Activated naive CD4-positive, alpha-beta T cell (primary cell): ENCODE measurements at places on chromosomes 1 and 21.

DNA sequence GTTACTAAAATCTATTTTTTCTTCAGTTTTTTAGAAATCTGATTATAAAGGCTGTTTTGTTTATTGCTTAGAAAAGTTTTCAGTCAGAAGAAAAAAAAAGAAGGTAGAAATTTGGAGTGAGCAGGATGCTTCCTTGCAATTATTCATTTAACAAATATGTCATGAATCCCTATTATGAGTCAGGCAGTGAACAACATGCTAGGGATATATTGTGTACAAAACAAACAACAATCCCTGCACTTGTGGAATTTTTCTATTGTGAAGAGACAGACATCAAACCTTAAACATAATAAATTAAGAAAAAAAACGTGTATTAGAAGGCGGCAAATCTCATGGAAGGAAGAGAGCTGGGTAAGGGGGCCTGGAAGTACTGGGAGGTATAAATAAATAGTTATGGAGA lies 664.1 kb upstream of the CAMK1G start:
- no peak for DNase-seq

DNA sequence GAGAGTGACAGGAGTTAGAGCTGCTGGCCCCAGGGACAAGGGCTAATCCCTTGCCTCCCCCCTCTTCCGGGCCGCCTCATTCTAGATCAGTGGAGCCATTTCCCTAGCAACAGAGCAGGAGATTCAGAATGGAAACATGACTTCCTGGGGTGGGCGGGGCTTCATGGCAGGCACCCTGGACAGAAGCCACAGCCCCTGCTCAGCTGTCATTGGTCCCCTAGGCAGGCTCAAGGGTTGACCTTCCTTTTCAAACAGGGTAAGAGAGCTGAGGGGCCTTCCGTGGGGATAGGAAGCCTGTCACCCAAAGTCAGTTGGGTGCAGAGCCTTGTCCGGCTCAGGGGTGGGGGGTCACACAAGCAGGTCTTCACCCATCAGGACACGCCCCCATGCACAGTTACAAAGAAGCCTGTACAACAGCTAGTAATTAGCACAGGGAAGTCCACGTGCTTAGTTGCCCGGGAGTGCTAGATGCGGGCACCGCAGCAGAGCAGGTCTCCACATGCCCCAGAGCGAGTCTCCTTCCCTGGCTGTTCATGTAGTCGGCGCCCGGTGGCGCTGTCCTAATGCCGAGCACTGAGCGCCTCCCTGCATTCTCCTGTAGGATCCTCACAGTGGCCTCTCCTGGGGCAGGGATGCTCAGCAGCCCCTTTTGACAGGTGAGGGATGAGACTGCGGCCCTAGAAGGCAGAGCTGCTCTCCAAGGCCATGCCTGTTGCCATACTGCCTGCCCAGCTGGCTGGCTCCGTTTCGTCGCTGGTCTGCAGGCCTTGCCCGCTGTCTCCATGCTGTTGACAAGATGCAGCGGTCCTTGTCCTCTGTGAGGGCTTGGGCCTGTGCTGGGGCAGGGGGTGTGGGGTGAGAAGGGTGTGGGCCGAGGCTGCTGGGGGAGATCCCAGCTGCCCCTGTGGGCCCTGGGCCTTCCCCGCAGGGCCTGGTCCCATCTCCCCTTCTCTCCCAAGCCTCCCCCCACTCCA lies 5.1 kb downstream of the TMEM201 start:
- no peak for DNase-seq

DNA sequence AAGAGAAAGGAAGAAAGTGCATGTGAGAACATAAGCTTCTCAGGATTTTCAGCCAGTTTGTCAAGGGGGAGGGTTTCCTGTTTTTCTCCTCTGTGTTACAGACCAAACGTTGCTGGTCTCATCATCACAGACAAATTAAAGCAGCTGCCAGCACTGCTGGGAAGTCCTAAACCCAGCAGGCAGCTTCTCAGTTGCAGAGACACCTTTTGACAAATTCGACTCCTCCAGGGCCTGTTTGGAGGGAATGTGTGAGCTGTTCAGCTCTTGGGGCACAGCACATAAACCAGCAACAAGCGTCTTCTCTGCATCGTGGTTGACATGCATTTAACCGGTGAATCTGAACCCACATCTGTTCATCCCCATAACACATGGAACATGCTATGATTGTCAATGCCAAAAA lies 454.6 kb upstream of the RUNX1 start:
- no peak for DNase-seq

GRCh38 chr1:94989911-94990473 lies 63.1 kb upstream of the CNN3 start:
- DNase-seq: no peak

GRCh38 chr1:213055767-213056166 lies 4.7 kb downstream of the RPS6KC1 start:
- DNase-seq: no peak

GRCh38 chr1:83815330-83815729 lies 183.6 kb downstream of the TTLL7 start:
- no peak for DNase-seq

- no peak for DNase-seq
These were observed 15.9 kb downstream of the DAB1 start for GRCh38 chr1:57407928-57408327.

DNA sequence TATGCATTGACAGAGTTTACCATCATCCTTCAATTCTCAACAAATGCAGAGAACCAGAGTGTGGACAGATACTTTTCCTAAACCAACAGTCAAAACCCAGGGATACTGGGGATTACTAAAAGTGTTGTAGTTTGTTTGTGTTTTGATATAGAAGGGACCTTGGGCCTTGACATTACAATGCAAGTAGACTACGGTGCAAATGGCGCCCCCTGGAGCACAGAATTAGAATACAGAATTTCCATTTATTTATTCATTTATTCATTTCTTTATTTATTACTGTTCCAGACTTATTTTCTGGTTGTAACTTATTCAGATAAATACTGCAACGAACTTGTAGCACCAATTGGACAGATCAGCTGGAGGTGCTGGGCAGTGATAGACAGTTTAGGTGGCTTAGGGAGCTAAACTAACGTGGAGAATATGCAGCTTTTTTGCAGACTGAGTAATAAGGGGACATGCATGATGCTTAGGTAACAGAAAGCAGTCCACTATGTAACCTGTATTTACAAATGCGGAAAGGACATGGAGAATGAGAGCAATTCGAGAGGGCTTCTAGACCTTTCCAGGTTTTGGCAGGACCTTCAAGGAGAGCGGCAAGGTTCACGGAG lies 42.6 kb downstream of the KIRREL1 start:
- no peak for DNase-seq

GRCh38 chr1:204456826-204457442 lies 37.7 kb downstream of the PIK3C2B start:
- DNase-seq: no peak

DNA sequence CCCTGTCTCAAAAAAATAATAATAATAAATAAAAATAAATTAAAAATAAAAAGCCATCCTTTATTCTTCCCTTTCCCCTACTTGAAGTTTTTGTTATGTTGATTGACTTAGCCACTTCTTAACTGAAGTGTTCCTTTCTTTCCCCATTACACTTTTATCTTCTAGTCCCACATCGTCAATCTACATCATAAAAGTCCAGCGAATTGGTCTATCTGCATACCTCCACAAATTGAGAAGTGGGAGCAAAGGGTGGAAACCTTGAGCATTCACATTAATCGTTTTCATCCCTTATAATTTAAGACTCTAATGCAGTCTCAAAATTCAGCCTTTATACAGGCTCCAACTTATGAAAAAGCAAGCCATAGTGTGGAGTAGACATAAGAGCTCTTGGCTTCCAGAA lies 6.5 kb upstream of the ZYG11A start:
- DNase-seq: no peak

- DNase-seq: no peak
These were observed 21.5 kb upstream of the FAM43B start for GRCh38 chr1:20530901-20531300.

GRCh38 chr1:153881751-153882150 lies 41.0 kb downstream of the GATAD2B start:
- DNase-seq: no peak

DNA sequence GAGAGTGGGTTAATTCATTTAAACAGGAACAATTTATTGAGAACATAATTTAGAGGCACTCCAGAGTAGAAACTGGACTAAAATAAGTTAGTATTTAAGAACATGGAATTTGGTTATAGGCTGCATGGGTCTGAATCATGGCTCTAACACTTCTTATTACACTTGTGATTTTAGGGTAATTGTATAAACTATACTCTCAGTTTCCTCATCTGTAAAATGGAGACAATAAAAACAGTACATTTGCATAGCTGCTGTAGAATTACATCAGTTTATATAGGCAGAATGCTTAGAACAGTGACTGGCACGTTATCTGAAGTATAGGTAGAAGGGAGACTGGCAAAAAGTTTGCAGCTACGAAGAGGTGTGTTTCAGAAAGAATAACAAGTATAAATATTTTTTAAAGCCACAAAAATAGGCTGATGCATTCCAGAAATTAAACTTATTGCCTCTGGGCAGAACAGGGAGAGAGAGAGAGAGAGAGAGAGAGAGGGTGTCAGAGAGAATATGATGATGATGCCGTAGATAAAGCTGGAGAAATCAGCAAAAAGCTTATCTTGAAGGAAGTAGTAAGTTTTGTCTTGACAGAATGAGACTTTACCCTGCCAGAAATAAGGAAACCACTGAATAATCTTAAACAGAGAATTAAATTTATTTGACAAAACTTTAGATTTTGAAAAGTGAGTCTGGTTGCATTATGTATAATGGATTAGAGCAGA lies 8.1 kb upstream of the OR6K3 start:
- DNase-seq: no peak

DNA sequence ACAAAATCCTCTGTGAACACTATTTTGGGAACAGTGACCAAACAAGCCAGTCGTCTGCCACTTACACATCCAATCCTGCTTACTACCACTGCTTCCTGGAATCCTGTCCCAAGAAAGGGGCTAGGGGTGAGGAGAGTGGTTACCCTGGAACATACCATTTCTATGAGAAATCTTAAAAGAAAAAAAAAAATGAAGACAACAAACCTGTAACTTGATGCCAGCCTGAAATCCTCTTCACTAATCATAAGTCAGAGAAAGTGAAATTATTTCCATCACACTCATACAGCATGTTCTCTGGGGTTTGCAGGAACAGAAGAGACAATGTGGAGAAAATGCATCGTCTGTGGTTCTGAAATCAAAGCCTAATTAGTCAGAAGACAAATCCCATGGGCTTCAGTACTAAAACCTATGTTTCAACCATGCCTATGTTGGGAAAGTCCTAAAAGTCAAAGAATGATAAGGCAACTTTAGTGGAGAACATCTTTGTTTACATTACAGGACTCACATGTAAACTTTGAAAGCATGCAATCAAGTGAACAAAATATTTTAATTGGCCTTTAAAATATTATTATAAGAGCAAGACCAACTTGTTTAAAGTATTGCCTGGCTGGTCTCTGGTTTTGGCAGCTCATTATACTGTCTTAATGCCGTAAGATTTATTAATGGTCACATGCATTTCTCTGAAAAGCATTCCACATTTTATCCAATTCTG lies 220.7 kb downstream of the LTN1 start:
- no peak for DNase-seq

DNA sequence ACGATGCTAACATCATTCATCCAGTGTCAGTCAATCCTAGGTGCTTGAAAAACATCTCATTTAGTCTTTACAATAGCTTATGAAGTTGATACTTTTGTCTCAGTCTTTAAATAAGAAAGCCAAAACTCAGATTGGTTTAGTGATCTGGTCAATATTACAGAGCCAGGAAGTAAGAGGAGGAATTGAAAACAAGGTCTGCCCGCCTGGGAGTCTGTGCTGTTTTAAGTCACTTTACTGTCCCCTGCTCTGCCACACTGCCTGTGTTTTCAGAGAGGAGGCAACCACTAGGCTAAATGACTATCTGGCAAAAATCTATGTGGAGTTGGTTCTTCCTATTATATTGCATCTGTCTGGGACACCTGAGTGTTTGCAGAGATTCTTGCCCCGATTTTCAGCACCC lies 62.3 kb downstream of the ST6GALNAC3 start:
- no peak for DNase-seq

GRCh38 chr1:223207293-223208066 lies 64.4 kb upstream of the TLR5 start:
- DNase-seq: no peak

DNA sequence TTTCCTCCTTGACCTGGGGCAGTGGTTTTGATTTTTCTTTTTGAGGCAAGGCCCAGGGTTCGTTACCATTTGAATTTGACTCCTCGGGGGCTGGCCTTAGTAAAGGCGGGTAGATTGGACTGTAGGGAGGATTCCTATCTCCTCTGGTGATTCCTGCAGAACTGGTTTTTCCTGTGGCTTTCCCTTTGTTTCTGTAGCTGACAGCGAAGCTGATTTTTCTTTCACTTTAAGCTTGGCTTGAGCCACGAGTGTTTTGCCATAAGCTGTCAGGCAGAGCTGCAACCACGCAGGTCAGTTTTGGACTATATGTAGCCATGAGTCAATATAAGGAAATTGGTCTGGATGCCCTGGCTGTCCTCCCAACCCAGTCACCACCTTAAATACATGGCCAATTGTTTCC lies 28.7 kb upstream of the KCNJ15 start:
- no peak for DNase-seq

DNA sequence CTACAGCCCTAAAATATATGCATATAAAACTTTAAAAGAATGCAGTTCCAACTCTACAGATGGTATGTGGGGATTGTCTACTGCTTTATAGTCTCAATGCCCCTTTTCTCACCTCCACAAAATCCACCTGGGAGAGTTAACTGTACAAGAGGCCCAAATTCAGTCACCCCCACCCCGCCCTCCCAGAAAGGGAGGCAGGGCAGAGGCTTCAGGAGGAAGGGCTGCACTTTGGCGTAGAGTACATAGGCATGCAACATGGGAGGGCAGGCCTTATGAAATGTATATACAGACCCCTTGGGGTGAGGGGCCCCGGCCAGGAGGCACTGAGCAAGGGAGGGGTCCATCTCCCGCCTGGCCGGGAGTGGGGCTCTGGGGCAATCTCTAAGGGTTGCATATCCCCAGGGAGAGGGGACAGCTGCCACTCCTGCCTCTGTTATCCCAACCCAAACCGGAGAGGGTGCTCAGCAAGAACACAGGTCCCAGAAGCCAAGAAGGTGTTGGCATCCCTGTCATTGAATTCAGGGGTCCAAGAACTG lies 1.3 kb upstream of the PYGO2 start:
- DNase-seq: no peak

DNA sequence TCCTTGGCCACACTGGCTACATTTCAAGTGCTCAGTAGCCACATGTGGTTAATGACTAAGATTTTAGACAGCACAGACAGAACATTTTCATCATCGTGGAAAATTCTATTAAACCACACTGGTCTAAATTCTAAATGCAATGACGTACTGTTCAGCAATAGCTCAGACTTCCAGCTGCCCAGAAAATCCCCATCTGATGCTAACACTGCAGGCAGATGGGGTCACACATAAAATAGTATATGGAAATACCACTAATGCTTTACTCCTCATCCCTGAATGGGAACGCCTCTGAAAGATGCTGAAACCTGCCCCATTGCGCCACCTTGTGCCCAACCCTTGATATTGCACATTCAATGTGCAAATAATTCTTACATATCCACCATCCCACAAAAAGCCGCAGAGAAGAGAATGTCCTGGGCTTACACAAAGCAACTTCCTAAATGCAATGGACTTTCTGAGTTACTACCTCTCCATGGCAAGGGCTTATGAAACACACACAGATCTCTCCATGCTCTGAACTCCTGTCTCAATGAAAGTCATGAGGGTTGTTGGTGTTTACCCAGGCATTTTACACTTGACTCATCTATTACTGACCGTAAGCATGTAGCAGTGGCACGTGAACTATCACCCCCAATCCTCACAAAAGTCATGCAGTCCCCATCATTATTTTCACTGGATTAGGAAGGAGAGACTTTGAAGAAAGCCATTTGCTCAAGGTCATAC lies 20.3 kb upstream of the SLC5A9 start:
- DNase-seq: peak; percentile 48
